ENCODE measurements at places on chromosomes 3 and 15.

DNA sequence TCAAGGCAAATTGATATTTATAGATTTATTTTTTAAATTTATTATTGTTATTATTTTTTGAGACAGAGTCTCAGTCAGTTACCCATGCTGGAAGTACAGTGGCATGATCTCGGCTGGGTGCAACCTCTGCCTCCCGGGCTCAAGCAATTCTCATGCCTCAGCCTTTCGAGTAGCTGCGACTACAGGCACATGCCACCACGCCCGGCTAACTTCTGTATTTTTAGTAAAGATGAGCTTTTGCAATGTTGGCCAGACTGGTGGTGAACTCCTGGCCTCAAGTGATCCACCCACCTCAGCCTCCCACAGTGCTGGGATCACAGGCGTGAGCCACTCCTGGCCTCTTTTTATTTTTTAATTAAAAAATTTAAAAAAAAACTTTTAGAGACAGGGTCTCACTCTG, 19.0 kb downstream of the SPG21 start:
- no peak for DNase-seq

DNA sequence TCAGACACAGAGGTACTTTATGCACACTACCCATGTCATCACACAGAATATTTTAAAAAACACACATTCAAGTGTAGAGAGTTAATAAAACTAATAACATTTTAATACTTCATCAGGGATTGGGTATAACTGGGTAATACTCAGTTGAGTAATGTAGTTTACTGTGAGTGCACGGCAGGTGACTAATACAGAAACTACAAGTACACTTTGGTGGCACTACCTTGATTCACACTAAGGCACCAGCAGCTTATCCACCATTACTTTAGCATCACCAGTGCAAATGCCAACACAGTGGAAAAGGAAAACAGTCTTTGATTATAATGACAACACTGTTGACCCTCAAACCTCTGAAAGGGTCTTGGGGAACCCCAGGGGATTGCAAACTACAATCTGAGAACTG, 33.6 kb downstream of the ZNF280D start:
- no peak for DNase-seq

GRCh38 chr3:143832433-143832832, 15.8 kb downstream of the SLC9A9 start:
- DNase-seq = no peak

DNA sequence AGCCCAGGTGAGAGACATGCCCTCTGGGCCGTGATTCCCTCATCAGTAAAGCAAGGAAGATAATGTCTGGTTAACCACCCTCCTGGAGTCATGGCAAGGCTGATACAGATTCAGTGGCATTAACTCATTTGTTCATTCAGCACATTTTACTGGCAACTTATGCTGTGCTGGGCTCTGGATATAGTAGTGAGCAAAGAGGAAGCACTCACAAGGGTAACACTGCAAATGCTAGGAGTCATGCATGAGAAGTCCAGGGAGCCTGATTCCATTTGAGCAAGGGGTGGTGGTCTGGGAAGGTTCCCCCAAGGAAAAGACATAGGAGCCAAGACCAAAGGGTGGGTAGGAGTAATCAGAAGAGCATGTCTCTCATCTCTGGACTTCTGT, 50.2 kb downstream of the SMAD3 start:
- no peak for DNase-seq

DNA sequence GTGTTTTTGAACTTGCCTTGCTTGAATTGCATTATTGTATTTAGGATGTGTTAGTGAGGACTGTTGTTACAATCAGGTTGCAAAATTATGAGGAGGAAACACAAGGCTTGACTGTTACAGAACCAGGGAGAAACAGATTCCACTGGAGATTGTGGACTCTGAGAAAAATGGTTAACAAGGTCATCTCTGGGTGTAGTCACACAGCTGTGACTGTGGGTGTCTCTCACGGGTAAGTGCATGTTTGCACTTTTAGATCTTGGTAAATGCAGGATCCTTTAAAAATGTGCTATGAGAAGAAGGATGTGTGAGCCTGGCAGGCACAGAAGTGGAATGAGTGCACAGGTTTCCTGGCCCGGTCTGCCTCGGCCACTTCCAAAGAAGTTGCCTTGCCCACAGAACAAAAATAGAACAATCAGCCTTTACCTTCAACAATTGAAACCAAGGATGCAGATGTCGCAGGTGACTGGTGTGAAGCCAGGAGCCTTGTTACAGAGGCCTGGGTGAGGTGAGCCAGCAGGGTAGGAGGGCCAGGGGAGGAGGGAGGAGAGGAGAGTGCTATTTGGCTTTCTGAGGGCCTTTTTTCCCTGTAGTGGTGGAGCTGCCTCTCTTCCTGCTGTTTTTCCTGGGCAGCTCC, 68.0 kb downstream of the ABHD5 start:
- DNase-seq = no peak

Measured in T-helper 1 cell (primary cell).